ENCODE measurements at places on chromosomes 12 and 14. TPM values are rescaled to one million over a fixed set of nuclear protein-coding genes. Genes with fewer than 3 reads are reported as not detected.

Gene OSGEP
- 41.1 TPM for total RNA-seq

Gene CLEC7A
- not detected for total RNA-seq

Gene LRRC9
- total RNA-seq: not detected

Gene SDSL
- 11.3 TPM for total RNA-seq

Gene SLC16A7
- total RNA-seq: 11.6 TPM

Gene TAS2R19
- total RNA-seq: 3.9 TPM

Gene STAC3
- 0.69 TPM for total RNA-seq

Gene CCDC175
- total RNA-seq: not detected

Gene GPR162
- total RNA-seq: under 0.01 TPM

Gene OR6C2
- total RNA-seq: not detected

Gene PTPN6
- total RNA-seq: 0.33 TPM

Gene CISTR
- not detected for total RNA-seq

Gene ATL1
- total RNA-seq: 18.2 TPM

Gene SENP1
- total RNA-seq: 24.1 TPM

Gene TMEM52B
- total RNA-seq: not detected

Gene ASIC1
- 0.67 TPM for total RNA-seq

Gene NUP37
- 28.7 TPM for total RNA-seq

Gene GPR68
- 0.33 TPM for total RNA-seq

Gene GPR33
- not detected for total RNA-seq

Gene CCDC60
- total RNA-seq: not detected

Gene KRT75
- total RNA-seq: not detected

Gene PDE3A
- 70.5 TPM for total RNA-seq

Gene BEST3
- total RNA-seq: not detected

Gene EFS
- 2.1 TPM for total RNA-seq

Gene TAS2R9
- total RNA-seq: 0.36 TPM

Gene CFAP54
- total RNA-seq: 0.33 TPM

Gene SLC6A12
- 0.77 TPM for total RNA-seq

Gene TMTC1
- total RNA-seq: 21.0 TPM

Gene RFLNA
- total RNA-seq: 1.1 TPM

Gene GCH1
- 2.7 TPM for total RNA-seq

Gene CHGA
- not detected for total RNA-seq

Gene MTERF2
- total RNA-seq: 12.7 TPM

Gene GPR84
- total RNA-seq: not detected

Gene OAS1
- 121 TPM for total RNA-seq

Gene FOXN3
- total RNA-seq: 19.6 TPM

Gene INHBE
- not detected for total RNA-seq

Gene ASCL4
- total RNA-seq: not detected

Gene HOXC9
- total RNA-seq: 5.7 TPM

Gene GALNT16
- total RNA-seq: not detected

Gene ANKRD33
- total RNA-seq: not detected

Gene RTL1
- total RNA-seq: not detected

Gene ANO6
- total RNA-seq: 76.3 TPM

Gene PCK2
- 9.3 TPM for total RNA-seq

Gene DAO
- total RNA-seq: not detected

Gene NR1H4
- total RNA-seq: not detected

Gene DEPDC4
- 2.0 TPM for total RNA-seq

Gene BBS10
- 10.0 TPM for total RNA-seq

Gene IAPP
- not detected for total RNA-seq

Gene ACOT6
- not detected for total RNA-seq

Gene TC2N
- 0.36 TPM for total RNA-seq

Gene C12orf56
- not detected for total RNA-seq

Gene NGB
- not detected for total RNA-seq

Gene PAPLN
- 4.1 TPM for total RNA-seq

Gene OASL
- total RNA-seq: 16.0 TPM

Data from melanocyte of skin (primary cell).